Right atrium auricular region (tissue), 2 donors: ENCODE measurements at places on chromosomes 6 and 20. TPM values are rescaled to one million over a fixed set of nuclear protein-coding genes. Genes with fewer than 3 reads are reported as not detected.

The ISM1 gene
- total RNA-seq: 0.59 TPM

The GPR6 gene
- not detected for total RNA-seq

The MEP1A gene
- total RNA-seq: not detected

The PNRC1 gene
- total RNA-seq: 180 TPM
